Stimulated activated CD4-positive, alpha-beta T cell treated with anti-CD3 and anti-CD28 coated beads, Interleukin-12 subunit alpha, Interleukin-12 subunit beta, amount 100 ng/mL, for 48 hours (primary cell): ENCODE measurements at places on chromosomes 7 and 10.

- no peak for DNase-seq
Observed at GRCh38 chr10:80477813-80478212, 23.7 kb downstream of the TSPAN14 start.

- DNase-seq = no peak
Observed at GRCh38 chr7:50644114-50644513, 78.9 kb upstream of the DDC start.

DNA sequence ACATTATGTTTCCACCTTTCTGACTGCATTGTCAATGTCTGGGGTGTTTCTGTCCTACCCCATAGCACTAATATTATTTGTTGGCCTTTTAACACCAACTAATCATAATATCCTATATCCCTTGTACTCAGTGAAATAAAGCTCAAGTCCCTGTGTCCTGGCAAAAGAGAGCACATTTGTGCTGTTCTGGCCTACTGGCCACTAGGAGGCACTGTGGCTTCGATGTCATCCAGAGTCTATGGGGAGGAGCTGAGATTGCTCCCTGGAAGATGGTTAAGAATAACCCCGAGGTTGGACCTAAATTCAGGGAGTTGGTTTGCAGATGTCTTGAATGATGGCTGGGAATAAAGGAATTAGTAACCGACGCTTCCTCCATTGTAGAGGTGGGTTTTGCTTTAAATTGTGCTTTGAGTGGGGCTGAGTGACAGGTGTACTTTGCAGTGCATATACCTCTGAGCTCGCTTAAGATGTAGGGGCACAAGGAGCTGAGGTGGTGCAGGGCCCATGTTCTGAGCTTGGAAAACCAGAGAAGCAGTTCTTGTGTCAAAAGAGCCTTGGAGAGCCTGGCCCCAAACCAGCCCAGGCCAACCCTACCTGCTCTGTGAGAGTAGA is 191.2 kb upstream of the PRSS1 start:
- peak; percentile 41 for DNase-seq

GRCh38 chr7:87627634-87627994 is 584 bp upstream of the RUNDC3B start:
- DNase-seq = peak; percentile 1

DNA sequence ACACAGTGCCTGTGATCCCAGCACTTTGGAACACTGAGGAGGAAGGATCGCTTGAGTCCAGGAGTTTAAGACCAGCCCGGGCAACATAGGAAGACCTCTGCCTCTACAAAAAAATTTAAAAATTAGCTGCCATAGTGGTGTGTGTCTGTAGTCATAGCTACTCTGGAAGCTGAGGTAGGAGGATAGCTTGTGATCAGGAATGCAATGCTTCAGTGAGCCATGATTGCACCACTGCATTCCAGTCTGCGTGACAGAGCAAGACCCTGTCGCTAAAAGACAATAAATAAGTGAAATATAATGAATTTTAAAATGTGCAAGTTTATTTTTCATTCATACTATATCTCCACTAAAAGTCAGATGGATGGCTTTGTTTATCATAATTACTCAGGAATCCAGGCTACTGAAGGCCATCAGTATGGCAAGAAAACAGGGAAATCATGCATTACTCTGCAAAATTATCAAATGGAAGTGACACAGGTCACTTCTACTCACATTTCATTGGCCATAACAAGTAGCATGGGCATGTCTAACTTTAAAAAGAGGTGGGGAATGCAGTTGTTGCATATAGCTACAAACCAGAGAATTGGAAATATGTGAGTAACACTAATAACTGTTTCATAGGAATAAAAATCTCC is 32.9 kb upstream of the FAM3C start:
- no peak for DNase-seq

- DNase-seq = no peak
Observed at GRCh38 chr7:37269711-37270508, 178.8 kb downstream of the ELMO1 start.

GRCh38 chr7:74324531-74325209 is 35.5 kb downstream of the CLIP2 start:
- no peak for DNase-seq

DNA sequence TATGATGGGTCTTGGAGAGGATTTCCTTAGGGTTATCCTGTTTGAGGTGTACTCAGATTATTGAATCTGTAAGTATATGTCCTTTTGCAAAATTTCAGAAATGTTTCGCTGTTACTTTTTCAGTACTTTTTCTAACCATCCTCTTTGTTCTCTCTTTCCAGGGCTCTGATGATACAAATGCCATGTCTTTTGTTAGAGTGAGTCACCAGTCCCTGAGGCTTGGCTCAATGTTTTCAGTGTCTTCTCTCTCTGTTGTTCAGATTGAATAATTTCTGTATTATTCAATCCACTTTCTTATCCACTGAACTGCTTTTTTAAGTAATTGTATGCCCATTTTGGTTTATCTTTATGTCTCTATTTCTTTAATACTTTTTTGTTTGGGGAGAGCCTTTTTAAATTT is 449.4 kb downstream of the TNS3 start:
- no peak for DNase-seq

- no peak for DNase-seq
Observed at GRCh38 chr10:101655570-101655969, 39.4 kb downstream of the FBXW4 start.

DNA sequence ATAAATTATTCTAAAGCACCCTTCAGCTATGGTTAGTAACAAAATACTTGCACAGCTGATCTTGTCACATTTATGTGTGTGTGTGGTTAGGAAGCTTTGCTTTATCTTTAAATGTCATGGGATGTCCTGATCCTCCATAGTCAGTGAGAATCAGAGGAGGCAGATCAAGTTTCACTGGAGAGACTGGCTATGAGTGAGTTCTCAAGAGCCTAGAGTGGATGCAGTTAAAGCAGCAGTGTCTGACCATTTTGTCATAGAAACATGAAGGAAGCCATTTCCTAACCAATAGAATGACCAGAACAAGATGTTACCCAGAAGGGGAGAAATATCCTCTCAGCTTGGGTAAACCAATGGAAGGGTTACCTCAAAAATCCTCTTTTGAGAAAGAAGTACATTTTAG is 207.2 kb upstream of the DKK1 start:
- DNase-seq = no peak

DNA sequence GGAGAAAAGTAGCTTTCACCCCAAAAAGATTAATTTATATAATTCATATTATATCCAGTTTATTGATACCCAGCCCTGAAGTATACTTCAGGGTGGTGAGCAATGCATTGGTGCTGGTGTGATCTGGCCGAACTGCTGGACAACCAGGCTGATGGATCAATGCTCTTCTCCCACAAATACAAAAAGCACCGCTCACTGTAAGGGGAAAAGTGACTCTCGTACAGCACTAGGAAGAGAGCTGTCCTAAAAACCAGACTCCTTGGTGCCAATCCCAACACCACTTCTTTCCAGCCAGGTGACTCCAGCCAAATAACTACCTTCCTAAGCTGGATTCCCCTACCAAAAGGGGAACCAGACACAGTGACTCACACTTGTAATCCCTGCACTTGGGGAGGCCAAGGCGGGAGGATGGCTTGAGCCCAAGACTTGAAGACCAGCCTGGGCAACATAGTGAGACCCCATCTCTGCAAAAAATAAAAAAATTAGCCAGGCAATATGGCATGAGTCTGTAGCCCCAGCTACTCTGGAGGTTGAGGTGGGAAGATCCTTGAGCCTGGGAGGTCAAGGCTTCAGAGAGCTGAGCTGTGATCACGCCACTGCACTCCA is 13.1 kb upstream of the TNPO3 start:
- no peak for DNase-seq

DNA sequence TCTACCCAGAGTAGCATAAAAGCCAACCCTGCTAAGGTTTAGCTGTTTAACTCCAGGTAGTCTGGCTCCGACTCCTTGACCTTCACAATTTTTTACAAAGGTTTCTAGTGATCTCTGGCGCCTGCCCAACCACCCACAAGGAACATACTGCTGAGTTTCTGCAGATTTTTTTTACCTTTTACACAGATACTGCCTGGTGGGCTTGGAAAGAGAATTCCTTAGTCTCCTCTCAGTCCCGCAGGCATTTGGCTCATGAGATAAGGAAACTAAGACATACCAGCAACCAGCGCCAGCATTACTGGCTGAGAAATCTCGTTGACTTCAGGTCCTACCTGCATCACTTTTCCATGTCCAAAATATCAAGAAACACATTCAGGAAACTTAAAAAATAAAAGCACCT is 51.1 kb upstream of the LYZL1 start:
- DNase-seq = no peak

DNA sequence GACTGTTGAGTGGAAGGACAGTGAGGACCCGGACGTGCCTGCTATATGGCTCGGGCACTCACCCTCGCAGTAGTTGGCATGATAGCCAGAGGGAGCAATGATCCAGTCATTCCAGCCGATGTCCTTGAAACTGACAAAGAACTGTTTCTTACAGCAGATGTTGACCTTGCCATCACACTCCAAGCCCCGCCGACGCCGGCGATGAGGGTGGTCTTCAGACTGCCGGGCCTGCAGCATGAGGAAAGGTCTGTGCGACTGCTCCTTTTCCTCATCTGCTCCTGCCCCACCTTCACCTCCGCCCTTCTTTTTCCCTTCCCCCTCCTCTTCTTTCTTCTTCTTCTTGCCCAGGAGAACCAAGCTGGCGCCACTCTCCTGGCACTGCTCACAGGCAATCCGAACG is 13.1 kb downstream of the INHBA start:
- DNase-seq = no peak

DNA sequence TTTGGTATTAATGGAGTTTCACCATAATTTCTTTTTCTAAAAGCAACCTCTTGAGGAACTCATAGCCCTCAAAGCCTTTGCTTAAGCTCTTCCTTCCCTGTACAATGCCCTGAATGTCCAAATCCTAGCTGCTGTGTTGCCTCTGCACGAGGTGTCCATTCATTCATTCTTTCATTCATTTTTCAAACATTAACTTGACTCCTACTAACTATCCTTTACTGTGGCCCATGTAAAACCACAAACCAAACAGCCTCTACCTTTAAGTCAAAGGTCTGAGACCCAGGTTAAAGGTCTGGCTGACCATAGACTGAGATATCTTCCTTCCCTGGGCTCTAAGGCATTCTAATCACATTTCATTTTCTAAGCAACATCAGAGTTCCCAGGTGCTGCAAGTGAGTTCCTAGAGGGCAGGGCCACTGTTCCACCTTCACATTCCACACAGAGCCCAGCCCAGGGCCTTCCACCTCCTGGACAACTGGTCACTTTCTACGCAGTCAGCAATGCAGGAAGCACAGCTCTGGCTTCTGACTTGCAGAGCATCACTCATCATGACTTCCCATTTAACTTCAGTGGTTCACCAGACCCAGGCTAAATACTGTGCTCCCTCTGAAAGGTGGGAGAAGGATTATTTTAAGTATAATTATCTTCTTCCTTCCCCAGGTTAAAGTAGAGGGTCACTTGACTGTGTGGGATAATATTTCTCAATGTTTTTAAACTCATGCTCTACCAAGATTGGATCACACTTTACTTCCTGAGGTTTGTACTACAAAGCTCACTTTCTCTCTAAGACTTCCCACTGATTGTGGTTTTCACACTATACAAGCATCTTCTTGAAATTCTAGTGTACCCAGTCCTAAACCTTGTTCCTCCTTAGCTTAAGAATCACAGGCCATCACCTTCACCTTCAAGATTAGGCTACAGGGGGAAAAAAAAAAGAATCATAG is 19.1 kb downstream of the ATXN7L1 start:
- no peak for DNase-seq

GRCh38 chr10:109953766-109954165 is 30.5 kb upstream of the XPNPEP1 start:
- DNase-seq = no peak

DNA sequence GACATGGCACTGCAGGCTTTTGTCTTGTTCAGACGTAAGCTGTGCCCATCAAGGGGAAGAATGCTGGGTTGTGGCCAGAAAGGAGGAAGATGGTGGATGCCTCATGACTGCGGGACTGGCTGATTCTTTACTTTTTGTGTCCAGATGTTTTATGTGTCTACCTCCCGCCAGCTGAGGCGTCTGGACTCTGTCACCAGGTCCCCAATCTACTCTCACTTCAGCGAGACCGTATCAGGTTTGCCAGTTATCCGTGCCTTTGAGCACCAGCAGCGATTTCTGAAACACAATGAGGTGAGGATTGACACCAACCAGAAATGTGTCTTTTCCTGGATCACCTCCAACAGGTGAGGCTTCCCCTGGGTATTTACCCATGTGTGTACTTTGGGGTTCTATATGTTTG is 53.5 kb downstream of the ABCC2 start:
- DNase-seq = no peak

DNA sequence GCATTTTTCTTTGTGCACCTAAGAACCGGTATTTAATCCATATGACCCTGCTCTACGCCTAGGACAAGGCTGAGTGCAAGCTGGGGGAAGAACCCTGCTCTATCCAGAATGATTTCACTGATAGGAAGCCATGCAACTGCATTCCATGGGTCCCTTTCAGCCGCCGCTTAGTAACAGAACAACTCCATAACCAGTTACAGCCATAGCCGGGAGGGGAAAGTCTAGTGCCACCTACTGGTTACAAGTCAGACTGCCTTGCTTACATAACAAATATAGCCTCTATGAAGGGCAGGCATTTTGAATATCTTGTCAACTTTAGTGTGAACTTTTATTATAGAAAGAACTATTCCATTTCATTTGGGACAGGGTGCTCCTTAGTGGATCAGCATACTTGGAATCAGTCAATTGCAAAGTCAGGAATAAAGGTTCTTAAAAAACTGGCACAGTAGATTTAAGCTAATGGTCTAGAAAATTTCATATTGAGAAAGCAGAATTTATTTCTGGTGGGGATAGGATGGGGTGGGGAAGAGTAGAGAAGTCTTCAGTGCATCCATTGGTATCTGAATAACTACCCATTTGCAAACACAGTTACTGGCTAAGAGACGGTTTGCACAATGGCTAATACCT is 521.7 kb downstream of the ADRA2A start:
- peak; percentile 10 for DNase-seq

GRCh38 chr10:3065622-3066021 is 1.7 kb upstream of the PFKP start:
- no peak for DNase-seq

- no peak for DNase-seq
Observed at GRCh38 chr10:43953672-43954071, 305.0 kb upstream of the ZNF32 start.

GRCh38 chr7:53426145-53426750 is 390.8 kb downstream of the POM121L12 start:
- no peak for DNase-seq

- DNase-seq = peak; percentile 37
Observed at GRCh38 chr10:128859738-128860386, 607.2 kb upstream of the MGMT start.

DNA sequence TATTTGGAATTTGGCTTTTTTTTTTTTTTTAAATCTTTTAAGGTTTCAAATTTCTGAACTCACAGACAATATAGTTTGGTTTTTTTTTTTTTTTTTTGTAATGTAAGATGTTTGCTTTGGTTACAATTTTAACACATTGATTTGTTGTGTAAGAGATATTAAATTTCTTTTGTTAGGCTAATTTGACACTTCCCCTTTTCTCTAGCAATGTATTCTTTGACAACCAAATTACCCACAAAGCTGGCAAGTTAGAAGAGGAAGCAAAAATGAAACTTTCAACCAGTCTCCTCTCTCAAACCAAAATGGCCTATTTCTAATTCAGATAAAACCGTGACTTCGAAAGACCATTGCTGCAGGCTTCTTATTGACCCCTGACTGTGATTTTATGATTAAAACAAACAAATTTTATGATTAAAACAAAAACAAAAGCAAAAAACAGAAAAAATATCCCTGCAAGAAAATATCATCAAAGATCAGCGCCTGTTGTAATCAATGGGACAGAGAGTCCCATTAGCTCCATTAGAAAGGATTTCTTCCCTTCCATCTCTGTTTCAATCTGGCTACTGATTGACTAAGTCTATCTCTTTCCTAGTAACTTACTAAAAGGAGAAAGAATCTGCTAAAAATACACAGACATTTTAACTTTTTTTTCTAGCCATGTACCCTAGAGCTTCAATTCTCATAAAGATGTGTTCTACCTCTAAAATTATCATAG is 489.2 kb downstream of the MDFIC start:
- DNase-seq = no peak
